ELR (cell line): ENCODE measurements at places on chromosomes 7 and 10.

DNA sequence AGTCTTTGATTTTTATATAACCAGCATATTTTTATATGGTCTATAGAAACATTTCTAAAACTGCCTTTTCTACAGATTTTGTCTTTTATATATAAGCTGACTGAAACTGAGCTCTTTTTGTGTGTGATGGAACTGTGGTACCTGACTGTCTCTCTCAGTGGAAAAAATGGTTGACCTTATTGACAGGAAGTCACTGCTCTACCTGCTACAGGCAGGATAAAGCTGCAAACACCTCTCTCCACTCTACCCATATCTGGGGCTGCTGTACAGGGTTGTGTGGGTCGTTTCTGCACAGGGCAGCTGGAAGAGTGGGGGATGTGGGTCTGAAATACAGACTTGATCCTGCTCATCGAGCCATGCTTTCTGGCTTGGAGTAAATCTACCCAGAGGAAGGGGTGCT, 48.5 kb downstream of the BBS9 start:
- DNase-seq = no peak

- DNase-seq = no peak
Measured at GRCh38 chr10:27349987-27350386, 109.4 kb upstream of the ACBD5 start.

GRCh38 chr7:244974-245373, 45.0 kb upstream of the FOXL3 start:
- DNase-seq = no peak

DNA sequence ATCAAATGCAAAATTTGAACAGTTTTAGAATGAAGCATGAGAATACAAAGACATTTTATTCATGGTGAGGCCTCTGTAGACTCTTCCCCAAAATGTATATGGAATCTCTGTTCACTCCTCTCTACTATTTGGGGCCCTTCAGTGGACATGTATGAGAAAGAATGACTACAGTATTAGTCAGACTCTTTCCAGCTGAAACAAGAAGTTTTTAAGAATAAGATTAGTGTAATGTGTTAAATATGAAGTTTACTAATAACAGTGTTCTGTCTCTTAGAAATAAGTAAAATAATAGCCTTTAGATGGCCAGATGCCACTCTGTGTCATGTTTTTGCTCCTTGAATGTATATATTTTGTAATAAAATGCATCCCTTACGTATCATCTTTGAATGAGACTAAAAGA, 585.6 kb downstream of the SUGCT start:
- peak; percentile 63 for DNase-seq

GRCh38 chr10:36183056-36183455, 541.0 kb upstream of the FZD8 start:
- DNase-seq = no peak

- DNase-seq = no peak
Measured at GRCh38 chr7:105118612-105119600, 104.9 kb downstream of the KMT2E start.

DNA sequence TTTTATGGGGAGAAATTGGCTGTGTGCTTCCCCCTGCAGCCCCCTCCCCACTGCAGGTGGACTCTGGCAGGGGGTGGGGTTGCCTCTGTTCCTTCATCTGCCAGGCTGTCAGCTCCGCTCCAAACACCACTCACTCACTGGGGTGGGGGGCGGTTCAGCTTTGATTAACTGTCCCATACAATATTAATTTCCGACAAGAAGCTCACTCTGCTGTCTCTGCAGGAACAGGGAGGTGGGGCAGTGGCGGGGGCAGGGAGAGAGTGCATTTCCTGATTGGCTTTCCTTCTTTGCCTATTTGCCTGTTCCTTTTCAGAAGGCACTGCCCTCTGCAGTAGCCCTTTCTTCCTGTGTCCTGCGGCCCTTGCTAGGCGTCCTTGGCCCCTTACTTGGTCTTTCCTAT, 500.8 kb downstream of the PLXNA4 start:
- no peak for DNase-seq

GRCh38 chr10:70750156-70750703, 34.9 kb downstream of the TBATA start:
- DNase-seq = no peak

- no peak for DNase-seq
Measured at GRCh38 chr7:4144811-4145510, 537.1 kb upstream of the FOXK1 start.

DNA sequence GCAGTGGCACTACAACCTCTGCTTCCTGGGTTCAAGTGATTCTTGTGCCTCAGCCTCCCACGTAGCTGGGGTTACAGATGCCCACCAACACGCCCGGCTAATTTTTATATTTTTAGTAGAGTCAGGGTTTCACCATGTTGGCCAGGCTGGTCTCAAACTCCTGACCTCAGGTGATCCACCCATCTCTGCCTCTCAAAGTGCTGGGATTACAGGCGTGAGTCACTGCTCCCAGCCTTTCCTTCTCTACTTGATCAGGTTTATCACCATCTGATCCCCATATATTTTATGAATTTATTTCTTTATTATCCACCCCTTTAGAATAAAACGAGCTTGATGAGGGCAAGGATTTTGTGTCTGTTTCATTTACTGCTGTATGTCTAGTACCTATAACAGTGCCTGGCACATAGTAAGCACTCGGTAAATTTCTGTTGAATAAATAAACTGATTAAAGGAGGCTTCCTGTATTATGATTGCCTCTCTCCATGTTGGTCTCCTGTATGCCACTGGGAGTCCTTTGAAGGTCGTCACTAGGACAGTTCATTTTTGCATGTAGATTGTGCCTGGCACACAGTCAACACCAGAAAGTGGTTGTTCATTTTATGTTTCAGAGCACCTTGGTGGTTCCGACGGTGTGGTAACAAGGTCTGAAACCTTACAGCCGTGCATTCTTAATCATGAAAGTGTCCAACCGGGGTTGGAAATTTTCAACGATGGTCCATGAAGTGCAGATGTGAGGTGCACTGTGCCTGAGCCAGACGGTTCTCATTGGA, 9.6 kb upstream of the EIF3A start:
- DNase-seq = no peak

DNA sequence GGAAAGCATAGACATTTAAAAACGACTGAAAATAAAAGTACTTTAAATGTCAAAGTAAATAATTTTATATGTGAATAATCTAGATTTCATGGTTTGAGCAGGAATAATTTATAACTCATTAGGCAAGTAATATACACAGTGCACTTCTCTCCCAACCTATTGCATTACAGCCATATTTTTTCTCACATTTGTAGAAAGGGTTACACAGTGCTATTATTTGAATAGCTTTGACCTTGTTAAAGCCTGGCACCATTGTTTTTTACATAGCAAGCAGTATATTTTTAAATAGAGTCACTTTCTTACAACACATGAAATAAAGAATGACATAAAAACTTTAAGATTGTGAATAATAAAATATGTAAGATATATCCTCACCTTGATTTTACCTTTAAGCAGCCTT, 969 bp downstream of the PPP1R3A start:
- no peak for DNase-seq

DNA sequence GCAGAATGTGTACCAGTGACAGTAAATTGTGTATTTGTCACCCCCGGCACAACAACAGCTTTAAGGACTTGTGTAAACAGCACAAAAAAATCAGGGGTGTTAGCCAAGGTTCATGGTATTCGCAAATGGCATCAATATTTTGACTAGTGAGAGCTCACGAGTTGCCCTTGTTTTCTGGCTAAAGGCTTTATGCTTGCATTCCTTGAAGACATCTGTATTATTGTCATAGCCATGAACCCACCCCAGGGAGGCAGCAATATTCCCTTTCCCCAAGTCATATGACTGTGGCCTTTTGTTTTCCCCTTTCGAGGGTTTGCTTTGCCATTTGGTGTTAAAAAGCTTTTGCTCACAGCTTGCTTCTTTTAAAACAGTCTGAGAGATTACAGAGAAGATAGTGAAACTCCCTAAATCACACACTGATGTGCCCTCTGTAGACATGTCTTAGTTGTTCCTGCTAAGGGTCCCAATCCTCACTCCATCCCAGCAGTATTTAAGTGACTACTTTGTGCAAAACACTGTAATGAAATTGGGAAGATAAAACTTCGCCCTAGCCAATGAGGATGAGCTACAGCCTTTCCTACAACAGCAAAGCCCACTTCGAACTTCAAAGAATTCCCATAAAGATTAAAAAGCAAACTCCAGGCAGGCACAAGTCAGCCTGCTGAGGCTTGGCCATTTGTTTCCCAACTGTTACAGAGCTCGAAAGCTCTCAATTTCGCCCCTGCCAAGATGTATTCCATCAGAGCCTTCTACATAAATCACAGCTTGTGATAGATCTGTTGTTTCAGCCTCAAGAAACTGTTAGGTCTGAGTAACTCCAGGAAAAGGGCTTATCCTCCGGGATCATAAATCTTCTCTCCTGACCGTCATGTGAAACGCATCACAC, 172.3 kb downstream of the ADAM12 start:
- DNase-seq = peak; percentile 40

DNA sequence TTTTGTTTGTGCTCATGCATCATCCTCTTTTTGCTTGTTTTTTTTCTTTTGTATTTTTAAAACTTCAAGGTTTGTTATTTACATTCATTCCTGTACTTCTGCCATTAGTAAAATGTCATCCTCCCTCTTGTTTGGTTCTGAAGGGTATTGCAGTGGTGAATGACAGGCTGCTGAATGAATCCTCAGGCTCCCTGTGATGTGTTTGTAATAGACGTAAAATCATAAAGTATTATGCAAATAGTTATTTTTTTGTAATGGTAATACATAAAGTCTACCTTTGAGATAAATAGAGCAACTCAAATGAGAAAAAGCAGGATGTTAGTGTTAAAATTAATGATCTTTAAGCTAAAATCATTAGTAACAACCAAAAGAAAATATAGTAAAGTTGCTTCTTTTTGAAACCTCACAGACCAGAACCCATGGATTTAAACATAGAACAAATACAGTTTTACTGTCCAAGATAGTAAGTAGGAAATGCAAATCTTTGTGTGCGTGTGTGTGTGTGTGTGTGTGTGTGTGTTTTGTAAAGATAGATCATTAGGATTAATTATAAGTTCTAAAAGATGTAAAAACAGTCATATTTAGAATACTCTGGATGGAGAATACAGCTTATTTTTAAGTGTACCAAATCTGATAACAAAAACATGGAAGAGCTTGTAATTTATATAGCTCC, 4.5 kb downstream of the GLCCI1 start:
- no peak for DNase-seq

DNA sequence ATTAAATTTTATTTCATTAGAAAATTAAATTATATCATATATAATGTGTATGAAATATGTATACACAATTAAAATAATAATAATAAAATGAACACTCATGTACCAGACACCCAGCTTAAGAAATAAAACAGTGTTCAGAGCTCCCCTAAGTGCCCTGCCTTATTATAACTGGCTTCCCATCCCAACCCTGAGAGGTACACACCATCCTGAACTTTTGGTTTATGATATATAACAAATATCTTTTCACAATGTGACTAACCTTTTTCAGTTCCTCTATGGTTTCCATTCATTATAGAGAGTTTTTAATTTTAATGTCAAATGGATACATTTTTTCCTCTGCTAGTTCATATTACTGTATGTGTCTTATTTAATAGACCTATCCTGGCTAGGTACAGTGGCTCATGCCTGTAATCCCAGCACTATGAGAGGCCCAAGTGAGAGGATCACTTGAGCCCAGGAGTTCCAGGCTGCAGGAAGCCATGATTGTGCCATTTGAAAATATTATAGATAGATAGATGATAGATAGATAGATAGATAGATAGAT, 24.0 kb upstream of the STEAP2 start:
- no peak for DNase-seq

DNA sequence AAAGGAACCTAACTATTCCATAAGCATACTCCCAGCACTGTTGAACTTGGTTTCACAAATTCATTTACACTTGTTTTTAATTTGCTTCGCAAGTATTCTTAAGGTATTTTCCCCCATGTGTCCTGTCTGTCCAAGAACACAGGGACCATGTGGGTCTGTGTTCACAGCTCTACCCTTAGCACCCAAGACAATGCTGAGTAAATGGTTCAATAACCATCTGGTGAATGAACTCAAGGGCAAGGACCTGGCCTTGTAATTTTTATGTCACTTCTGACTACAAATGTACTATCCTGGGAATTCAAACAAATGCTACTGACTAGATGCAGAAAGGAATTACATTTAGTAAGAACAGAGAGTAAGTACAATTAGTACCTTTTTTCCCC, 43.0 kb upstream of the SLIT1 start:
- no peak for DNase-seq

DNA sequence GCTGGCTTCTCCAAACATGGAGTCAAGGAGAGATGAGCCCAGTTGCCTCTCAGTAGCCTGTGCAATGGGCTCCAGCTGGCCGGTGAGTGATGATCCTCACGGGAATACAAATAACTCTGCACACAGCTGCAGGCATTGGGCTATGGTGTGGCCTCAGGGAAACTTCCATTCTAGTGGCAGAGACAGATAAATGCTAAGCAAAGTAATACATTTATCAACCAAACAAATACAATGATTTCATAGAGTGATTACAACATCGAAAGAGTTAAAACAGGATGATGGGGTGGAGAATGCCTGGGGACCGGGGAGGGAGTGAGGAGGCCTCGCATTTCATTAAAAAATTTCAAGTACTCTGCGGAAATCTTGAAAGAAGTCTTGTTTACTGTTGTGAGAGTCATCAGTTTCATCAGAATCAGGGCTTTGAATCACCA, 15.0 kb upstream of the AKR1B1 start:
- DNase-seq = peak; percentile 33

GRCh38 chr10:47301833-47302232, 1.8 kb downstream of the GDF10 start:
- no peak for DNase-seq

- no peak for DNase-seq
Measured at GRCh38 chr7:51175316-51175991, 141.2 kb downstream of the COBL start.

DNA sequence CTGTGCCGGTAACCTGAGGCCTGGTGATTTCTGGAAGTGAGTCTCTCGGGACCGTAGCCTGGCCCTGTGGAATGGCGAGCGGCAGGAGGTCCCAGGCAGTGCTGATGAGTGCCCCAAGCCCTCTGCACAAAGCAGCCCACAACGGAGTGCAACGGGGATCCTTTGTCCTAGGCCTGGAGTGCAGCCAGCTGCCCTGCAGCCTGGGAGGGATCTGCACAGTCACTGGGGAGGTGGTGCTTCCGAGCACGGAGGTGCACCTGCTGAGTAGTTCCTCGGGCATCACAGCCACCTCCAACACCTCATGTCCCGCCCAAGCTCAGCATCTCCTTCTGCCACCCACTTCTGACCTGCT, 162.8 kb upstream of the ZMIZ1 start:
- DNase-seq = no peak
